Left kidney (tissue), 8 donors: ENCODE measurements at places on chromosomes 7 and 10. TPM values are rescaled to one million over a fixed set of nuclear protein-coding genes. Genes with fewer than 3 reads are reported as not detected.

DNA sequence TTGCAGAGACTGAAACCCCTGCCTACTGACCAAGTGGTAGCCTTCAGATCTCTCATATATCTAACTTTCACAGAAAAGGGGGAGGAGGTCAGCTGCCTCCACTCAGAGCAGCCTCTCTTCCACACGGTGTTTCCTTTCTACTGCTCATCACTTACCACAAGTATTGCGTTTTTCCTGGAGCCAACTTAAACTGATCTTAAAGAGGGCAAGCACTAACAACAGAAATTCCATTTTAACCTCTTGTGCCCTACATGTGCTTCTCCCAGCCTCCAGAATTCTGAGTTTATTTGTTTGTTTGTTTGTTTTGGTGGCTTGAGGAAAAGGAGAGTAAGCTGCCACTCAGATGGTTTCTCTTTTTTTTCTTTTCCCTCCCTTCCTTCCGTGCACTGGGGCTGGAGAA lies 19.1 kb downstream of the SKIDA1 start:
- no peak for DNase-seq

- DNase-seq: no peak
These were observed 25.4 kb downstream of the TLL2 start for GRCh38 chr10:96488161-96488935.

GRCh38 chr7:44329888-44330287 lies 4.5 kb upstream of the CAMK2B start:
- DNase-seq: no peak

DNA sequence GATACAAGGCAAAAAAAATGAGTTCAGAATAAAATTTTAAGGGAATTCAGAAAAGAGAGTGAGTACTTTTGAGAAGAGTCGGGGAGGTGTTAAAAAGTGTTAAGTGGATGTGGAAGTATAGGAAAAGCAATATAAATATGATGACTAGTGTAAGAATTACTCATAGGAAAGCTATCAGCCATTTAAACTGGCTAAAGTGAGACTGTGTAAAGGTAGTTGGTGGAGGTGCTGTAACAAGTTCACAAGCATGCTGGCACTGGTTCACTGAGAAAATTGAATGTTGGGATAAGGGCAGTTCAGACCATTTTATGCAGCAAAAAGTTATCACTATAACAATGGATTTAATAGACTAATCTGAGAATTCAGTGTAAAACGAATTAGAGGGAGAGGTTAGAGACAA lies 179.0 kb upstream of the DKK1 start:
- DNase-seq: no peak

GRCh38 chr7:157306846-157307838 lies 29.7 kb upstream of the DNAJB6 start:
- no peak for DNase-seq

- DNase-seq: peak; percentile 60
These were observed 608 bp downstream of the ACHE start for GRCh38 chr7:100894860-100895700.

DNA sequence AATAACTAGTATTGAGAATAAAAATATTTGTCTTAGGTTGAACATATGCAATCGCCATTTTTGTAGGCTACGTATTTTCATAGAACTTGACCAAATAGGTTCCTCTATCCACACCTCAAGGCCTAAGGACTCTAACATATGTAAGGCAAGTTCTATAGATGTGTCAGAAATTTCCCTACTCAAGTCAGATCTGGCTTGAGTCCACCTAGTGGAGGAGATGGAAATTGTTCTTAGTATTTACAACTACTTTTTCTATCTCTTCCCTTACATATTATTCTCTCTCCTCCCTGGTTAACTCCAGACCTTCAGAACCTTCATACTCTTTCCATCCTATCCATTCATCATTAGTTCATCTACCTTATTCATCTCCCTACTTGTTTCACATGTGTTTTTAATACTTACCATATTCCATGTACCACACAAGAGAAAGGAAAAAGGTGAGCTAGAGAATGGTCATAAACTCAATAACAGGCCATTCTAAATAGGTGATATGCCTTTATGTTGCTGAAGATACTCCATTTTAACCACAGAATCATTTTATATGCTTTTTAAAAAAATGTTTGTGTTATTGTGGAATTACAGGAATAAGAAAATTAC lies 174.5 kb upstream of the HDAC9 start:
- DNase-seq: peak; percentile 33

- DNase-seq: no peak
These were observed 295.6 kb downstream of the CCDC3 start for GRCh38 chr10:12705943-12706342.

- DNase-seq: no peak
These were observed 94.5 kb downstream of the HIPK2 start for GRCh38 chr7:139683137-139683921.

DNA sequence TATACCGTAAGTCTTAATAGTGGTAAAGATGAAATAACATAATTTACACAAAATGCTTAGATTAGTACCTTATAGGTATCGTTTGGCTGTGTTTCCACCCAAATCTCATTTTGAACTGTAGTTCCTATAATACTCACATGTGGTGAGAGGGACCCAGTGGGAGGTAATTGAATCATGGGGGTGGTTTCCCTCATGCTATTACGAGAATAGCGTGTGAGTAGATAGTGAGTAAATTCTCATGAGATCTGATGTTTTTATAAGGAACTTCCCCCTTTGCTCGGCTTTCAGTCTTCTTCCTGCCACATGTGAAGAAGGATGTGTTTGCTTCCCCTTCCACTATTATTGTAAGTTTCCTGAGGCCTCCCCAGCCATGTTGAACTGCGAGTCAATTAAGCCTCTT lies 426.3 kb upstream of the POT1 start:
- no peak for DNase-seq

DNA sequence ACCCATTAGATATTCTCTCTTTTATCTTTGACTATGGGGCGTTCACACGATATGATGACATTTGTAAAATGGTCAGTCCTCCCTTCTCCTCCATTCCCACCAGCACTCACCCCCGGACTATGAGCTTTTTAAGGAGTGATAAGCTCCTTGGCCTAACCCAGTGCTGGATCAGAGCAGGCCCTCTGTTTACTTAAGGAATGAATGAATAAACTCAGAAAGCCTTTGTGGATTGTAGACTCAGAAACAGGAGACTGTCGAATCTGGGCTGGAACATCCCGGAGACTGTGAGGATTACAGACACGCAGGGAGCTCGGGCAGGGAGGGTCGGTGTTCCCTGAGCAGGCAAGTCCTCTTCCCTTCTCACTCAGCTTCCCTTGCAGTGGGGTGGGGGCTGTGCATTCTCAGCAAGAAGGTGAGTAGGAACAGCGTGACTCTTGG lies 6.8 kb upstream of the ZCCHC24 start:
- no peak for DNase-seq

DNA sequence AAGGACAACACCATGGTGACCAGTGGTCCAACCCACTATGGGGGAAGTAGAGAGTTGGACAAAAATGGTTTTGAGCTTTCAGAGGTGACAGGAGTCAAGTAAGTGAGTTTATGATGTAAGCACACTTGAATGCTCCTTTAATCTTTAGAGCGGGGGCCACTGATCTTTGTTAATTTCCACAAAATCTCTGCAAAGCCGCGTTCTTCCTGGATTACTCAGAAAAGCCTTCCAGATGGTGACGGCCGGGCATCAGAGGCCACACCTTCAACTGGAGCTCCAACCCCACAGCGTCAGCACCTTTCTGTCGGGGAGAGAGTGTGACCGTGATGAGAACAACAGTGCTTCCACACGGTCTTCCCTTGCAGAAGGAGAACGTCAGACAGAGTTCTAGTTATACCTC lies 35.2 kb upstream of the KLF6 start:
- no peak for DNase-seq

DNA sequence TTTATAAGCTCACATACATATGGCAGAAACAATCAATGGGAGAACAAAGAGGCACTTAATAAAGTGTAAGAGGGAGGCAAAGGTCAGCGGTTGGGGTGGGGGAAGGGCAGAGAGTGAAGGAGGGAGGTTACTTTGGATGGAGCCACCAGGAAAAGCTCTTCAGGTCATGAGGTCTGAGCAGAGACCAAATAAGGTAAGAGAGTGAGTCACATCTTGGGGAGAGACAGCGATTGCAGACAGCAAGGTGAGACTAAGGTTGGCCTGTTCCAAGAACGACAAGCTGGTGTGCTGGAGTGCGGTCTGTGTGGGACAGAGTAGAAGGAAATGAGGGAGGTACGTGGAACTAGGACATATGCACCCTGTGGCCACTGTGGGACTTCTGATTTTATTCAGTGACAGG lies 74.3 kb upstream of the TOMM7 start:
- no peak for DNase-seq

Gene GHRHR
- polyA plus RNA-seq: 0.33 TPM

Gene LIMK1
- polyA plus RNA-seq: 21.7 TPM
